ENCODE measurements at places on chromosomes 1 and 21. TPM values are rescaled to one million over a fixed set of nuclear protein-coding genes. Genes with fewer than 3 reads are reported as not detected.

- H3K4me1 ChIP-seq = peaks cover 10% of the 10 kb centered on the region
- H3K4me3 ChIP-seq = no peak overlapping the region
- no peaks in the 10 kb centered on the region for H3K36me3 ChIP-seq
- no peak for DNase-seq
- no peaks in the 10 kb centered on the region for H3K27me3 ChIP-seq
- H3K27ac ChIP-seq = no peak overlapping the region
Observed at GRCh38 chr21:42493109-42494060, 2.6 kb downstream of the RSPH1 start.

- H3K4me3 ChIP-seq = no peak overlapping the region
- H3K36me3 ChIP-seq = peaks cover 27% of the 10 kb centered on the region
- peaks cover 30% of the 10 kb centered on the region for H3K4me1 ChIP-seq
- no peaks in the 10 kb centered on the region for H3K27me3 ChIP-seq
- H3K27ac ChIP-seq = no peak overlapping the region
Observed at GRCh38 chr1:226404063-226404903, 3.6 kb downstream of the PARP1 start.

DNA sequence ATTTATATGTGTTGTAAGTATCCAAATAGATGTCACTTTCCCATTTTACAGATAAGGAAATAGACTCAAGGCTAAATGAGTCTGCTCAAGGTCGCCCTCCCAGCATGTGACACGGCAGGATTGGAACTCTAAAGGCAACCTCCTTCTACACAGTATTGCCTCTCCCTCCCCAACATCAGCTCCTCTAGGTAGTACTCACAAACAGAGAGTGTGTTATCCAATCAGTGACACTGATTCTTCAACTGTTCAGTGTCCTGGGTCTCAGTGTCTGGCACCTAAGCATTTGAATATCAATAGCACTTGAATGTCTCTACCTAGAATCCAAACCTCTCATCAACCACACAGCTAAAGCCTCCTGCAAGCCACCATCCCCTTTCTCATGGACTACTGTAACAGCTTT lies 87.1 kb downstream of the DAB1 start:
- H3K4me3 ChIP-seq = no peak overlapping the region
- peaks cover 4% of the 10 kb centered on the region for H3K27me3 ChIP-seq
- H3K27ac ChIP-seq = no peak overlapping the region
- H3K36me3 ChIP-seq = no peaks in the 10 kb centered on the region
- H3K4me1 ChIP-seq = no peaks in the 10 kb centered on the region

DNA sequence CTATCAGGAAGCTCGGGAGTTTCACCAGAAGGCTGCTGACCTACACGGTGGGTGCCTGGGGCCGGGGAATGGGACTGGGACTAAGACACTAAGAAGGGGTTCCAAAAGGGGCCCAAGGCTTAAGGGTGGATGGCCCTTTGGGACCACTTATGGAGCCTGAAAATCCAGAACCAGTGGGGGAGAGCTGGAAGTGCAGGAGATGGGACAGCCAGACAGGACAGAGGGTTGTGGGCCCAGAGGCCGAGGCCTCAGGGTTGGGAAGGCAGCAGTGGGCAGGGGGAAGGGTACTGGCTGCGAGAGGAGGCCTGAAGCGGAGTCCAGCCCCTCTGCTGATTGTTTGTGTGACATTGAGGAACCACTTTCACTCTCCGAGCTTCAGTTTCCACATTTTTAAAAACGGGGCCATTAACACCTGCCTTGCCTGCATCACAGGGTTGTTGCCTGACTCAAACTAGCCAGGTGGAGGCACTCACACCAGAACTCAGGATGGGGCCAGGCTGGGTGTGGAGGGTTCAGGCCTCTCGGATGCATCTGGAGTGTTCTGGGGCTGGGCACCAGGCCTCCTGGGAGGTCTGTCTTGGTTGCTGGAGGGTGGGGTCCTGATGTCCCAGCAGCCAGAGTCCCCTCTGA lies 3.0 kb downstream of the TTC24 start:
- no peak overlapping the region for H3K27ac ChIP-seq
- H3K36me3 ChIP-seq = no peaks in the 10 kb centered on the region
- H3K4me1 ChIP-seq = no peaks in the 10 kb centered on the region
- no peak overlapping the region for H3K4me3 ChIP-seq
- H3K27me3 ChIP-seq = no peaks in the 10 kb centered on the region
- no peak for DNase-seq

- no peak overlapping the region for H3K4me3 ChIP-seq
- no peaks in the 10 kb centered on the region for H3K36me3 ChIP-seq
- no peaks in the 10 kb centered on the region for H3K4me1 ChIP-seq
- no peak for DNase-seq
Observed at GRCh38 chr1:10824821-10825540, 28.5 kb upstream of the CASZ1 start.

DNA sequence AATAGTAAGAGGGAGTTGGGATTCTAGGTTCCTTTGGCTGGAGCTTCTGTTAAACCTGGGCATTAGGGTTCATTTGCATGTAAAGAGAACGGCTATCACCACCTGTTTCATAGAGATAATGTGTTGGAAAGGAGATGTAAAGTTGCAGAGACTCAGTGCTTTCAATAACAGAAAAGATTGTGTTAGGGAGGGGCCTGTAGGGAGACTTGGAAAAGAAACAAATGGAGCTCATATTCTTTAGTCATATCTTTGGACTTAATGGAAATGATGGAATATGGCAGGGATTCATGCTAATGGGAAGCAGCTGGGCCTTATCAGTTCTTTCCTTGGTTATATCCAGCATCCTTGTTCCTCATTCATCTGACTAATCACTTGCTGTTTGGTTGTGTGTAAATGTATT lies 144.9 kb downstream of the CD247 start:
- H3K27me3 ChIP-seq = no peaks in the 10 kb centered on the region
- DNase-seq = no peak
- H3K36me3 ChIP-seq = no peaks in the 10 kb centered on the region
- H3K27ac ChIP-seq = no peak overlapping the region

GRCh38 chr1:89894210-89895201 lies 73.7 kb downstream of the LRRC8D start:
- no peak for DNase-seq
- H3K27ac ChIP-seq = no peak overlapping the region
- H3K4me1 ChIP-seq = no peaks in the 10 kb centered on the region
- H3K27me3 ChIP-seq = no peaks in the 10 kb centered on the region

GRCh38 chr1:199303035-199303434 lies 664.2 kb downstream of the PTPRC start:
- DNase-seq = no peak
- H3K27ac ChIP-seq = no peak overlapping the region
- H3K27me3 ChIP-seq = no peaks in the 10 kb centered on the region

HSD3B1 gene
- not detected for total RNA-seq

PTGFR gene
- total RNA-seq = 3.0 TPM

ZNF695 gene
- not detected for total RNA-seq

CD52 gene
- 348 TPM for total RNA-seq

Measured in upper lobe of right lung (tissue), 1 donor.